ENCODE measurements at places on chromosomes 1 and 21.

DNA sequence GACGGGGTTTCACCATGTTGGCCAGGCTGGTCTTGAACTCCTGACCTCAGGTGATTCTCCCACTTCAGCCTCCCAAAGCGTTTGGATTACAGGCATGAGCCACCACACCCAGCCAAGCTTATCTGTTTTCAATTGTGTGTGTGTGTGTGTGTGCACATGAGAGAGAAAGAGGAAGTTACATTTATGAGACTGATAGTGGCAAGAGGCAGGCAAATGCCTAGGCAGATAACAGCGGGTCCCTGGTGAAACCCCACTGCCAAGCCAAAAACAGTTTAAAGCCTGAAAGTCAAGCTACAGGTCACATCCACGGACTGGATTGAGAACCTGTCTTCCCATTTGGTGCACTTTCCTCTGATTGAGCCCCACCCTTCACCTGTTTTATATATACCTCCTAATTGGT is 35.1 kb upstream of the IFNGR2 start:
- DNase-seq, result no peak

DNA sequence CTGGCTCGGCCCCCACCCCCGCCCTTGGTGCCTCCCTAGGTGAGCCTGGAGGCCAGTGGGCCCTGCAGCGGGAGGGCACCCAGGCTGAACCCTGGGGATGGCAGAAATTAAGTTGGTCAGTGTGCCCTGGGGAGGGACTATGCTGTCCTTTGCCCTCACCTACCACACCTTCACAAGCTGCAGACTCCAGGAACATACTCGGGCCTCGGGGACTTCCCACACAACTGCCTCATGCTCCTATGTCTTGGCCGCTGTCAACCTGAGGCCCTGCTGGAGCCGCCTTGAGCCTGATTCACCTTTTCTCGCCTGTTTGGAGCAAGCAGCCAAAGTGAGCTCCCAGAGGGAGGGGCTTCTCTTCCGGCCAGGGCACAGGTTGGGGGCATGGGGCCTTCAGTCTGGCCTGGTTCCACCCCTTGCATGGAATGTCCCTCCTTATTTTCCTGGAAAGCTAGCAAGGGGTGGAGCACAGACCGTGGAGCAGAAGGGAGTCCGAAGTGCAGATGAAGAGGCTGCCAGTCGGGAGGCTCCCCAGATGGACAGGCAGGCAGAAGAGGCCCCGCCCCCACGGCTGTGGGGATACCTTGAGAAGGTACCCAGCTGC is 24.7 kb downstream of the KNCN start:
- DNase-seq, result no peak

GRCh38 chr1:8555582-8555981 is 237.7 kb downstream of the SLC45A1 start:
- no peak for DNase-seq

- no peak for DNase-seq
Observed at GRCh38 chr1:19322481-19322880, 10.4 kb downstream of the SLC66A1 start.

GRCh38 chr1:54816130-54816529 is 15.0 kb upstream of the TTC22 start:
- DNase-seq, result no peak

DNA sequence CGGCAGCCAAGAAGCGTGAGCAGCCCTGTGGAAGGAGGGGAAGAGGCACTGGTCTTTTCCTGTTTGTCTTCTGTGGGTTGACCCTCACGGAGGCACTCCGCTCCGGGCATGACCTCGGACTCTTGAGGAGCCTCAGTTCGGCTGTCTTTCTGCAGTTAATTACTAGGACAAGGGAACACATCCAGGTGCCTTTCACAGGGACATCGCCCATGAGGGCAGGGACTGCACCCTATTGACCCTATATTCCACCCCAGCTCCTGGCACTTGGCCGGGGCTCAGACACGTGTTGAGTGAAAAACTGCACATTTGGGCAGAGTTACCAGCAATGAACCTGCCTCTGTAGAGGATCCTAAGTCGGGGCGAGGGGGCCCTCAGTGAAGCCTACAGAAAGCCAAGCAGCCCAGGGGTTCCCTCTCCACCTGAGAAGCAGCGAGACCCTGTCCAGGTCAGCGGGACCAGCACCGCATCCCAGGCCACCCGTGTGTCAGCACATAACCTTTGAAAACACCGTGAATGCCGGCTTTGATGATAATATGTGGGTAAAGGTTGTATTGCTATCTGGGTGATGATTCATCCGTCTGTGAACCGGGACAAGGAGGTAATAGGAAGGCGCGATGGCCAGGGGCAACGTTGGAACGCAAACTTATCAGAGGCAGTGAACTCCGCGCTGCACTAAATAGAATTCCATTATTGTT is 161.4 kb upstream of the ARHGEF16 start:
- no peak for DNase-seq
